ENCODE measurements at places on chromosomes 13 and 19. TPM values are rescaled to one million over a fixed set of nuclear protein-coding genes. Genes with fewer than 3 reads are reported as not detected.

DNA sequence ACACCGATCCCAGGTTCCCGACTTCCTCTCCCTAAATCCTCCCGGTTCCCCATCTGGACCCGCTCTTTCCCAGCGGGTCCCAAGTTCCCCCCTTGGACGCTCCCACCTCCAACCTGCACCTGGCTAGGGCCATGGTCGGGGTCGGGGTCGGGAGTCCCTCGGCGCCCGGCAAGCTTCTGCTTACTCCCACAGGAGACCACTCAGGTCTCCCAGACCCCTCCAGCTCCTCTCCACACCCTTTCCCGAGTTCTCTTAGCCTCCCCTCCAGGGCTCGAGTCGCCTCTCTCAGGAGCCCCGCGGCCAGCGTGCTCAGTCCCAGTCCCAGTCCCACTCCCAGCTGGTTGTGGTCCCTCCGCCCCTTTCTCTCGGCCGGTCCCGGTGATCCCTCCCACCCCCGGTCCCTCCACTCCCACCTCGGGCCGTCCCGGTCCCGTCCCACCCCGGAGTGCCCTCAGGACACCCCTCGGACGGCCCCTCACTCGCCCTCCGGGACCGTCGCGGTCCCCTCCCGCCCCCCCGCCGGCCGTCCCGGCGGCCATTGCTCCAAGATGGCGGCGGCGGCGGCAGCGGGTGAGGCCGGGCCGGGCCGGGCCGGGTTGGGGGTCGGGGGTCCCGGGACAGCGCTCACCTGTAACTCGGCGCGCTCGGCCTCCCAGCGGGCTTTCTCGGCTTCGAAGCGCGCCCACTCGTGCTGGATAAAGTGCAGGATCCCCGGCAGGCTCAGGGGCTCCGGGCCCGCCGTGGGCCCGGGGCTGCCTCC, at the start of gene FKRP:
Gene FKRP (plus strand): TSS at position 537 of the 760 bp plus-strand sequence. CDS start 9,394 bp downstream, outside the sequence.
- peak within 1 kb of the TSS; percentile 88 for H3K27ac ChIP-seq
- H3K4me3 ChIP-seq, result peak within 1 kb of the TSS; percentile 95
- peaks cover 8% of the 10 kb centered on the region for H3K36me3 ChIP-seq

DNA sequence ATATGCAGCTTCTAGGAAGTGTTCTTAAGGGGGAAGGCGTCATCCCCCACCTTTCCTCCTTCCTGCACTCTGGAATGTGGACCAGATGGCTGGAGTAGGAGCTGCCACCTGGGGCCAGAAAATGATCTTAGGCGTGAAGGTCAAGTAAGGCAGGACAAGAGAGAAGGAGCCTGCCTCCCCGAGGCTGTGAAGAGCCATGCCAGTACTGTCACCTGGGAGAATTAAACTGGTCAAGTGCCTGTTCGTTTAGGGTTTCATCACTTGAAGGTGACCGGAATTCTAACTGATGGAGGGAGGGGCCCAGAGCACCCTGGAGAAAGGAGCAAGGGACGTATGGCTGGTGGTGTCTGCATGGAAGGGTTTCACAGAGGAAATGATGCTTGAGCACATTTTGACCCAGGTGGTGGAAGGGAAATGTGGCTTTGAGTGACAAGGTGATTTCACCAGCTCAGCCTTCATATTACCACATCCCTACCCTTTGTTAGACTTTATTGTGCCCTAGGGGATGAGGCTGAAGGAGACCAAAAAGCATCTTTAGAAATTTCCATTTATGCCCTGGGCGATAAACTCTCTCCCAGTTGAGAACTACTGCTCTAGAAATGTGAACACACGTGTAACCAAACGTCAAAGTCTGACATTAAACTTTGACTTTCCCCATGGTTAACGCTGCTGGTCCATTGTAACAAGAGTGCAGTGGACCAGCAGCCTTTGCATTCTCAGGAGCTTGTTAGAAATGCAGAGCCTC, 37.5 kb downstream of the PPP2R1A start:
- H3K27ac ChIP-seq, result no peak overlapping the region
- DNase-seq, result no peak

- H3K4me3 ChIP-seq, result no peak overlapping the region
- H3K36me3 ChIP-seq, result peaks cover 7% of the 10 kb centered on the region
- H3K27ac ChIP-seq, result peak overlapping the region; percentile 29
- DNase-seq, result no peak
- H3K4me1 ChIP-seq, result peaks cover 10% of the 10 kb centered on the region
Observed at GRCh38 chr13:51663973-51664957, 80.0 kb downstream of the WDFY2 start.

GRCh38 chr19:51514866-51515481, 13.4 kb upstream of the SIGLEC12 start:
- peaks cover 65% of the 10 kb centered on the region for H3K27me3 ChIP-seq
- no peak overlapping the region for H3K4me3 ChIP-seq

DNA sequence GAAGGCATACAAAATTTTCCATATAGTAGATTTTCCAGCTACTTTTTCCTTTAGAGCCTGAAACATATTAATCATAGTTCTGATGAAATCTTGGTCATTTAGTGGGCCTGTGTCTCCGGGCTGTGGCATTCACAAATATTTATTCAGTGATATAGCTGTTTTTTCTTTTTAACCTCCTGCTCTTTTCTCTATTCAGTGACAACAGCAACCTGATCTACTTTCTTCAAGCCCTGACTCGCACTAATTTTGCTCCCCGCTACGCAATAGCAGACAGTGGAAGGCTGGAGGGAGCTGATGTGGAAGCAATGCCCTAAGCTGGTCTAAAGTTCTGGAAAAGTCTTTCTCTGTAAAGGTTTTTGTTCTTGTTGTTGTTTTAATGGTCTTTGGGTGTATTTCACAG, 289.7 kb downstream of the SLITRK6 start:
- no peaks in the 10 kb centered on the region for H3K4me1 ChIP-seq
- H3K27me3 ChIP-seq, result no peaks in the 10 kb centered on the region
- DNase-seq, result no peak
- H3K4me3 ChIP-seq, result no peak overlapping the region

PALM gene
- total RNA-seq, result 52.1 TPM

GRCh38 chr13:102697264-102697663, 2.4 kb upstream of the METTL21C start:
- no peak overlapping the region for H3K4me3 ChIP-seq
- H3K27me3 ChIP-seq, result peaks cover 3% of the 10 kb centered on the region
- DNase-seq, result no peak
- no peaks in the 10 kb centered on the region for H3K4me1 ChIP-seq
- H3K36me3 ChIP-seq, result no peaks in the 10 kb centered on the region

GAPDHS gene
- total RNA-seq, result not detected

GRCh38 chr19:51469162-51469561, 9.2 kb upstream of the CEACAM18 start:
- H3K4me3 ChIP-seq, result no peak overlapping the region
- H3K27me3 ChIP-seq, result peaks cover 85% of the 10 kb centered on the region
- H3K27ac ChIP-seq, result no peak overlapping the region
- DNase-seq, result no peak

RPS16 gene
- total RNA-seq, result 2,116 TPM

DNA sequence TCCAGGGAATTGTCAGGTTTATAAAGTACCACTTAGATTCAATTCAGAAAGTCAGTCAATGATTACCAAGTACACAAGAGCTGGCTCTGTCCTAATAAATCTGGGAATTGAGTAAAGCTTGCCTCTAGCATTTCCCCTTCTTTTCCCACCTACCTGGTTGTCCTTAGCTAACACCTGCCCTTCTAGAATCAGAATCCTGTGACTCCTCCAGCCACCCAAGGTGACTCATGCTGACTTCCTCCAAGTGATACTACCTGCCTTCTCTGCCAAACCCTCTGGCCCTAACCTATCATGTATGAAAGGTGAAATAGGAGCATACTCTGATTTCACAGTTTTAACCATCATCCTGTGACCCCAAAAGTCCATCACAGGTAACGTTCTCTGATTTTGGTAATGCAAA, 151.2 kb downstream of the DIAPH3 start:
- H3K36me3 ChIP-seq, result no peaks in the 10 kb centered on the region
- peak overlapping the region; percentile 51 for H3K27ac ChIP-seq
- H3K4me1 ChIP-seq, result no peaks in the 10 kb centered on the region
- DNase-seq, result no peak
- no peak overlapping the region for H3K4me3 ChIP-seq

MAG gene
- not detected for total RNA-seq

- peaks cover 9% of the 10 kb centered on the region for H3K4me1 ChIP-seq
- no peak for DNase-seq
- H3K27me3 ChIP-seq, result no peaks in the 10 kb centered on the region
- H3K27ac ChIP-seq, result no peak overlapping the region
- peaks cover 14% of the 10 kb centered on the region for H3K36me3 ChIP-seq
- H3K4me3 ChIP-seq, result no peak overlapping the region
Observed at GRCh38 chr13:42312817-42313431, 41.0 kb downstream of the AKAP11 start.

ZNF628 gene
- 15.0 TPM for total RNA-seq

ANKRD24 gene
- total RNA-seq, result 0.19 TPM

DNA sequence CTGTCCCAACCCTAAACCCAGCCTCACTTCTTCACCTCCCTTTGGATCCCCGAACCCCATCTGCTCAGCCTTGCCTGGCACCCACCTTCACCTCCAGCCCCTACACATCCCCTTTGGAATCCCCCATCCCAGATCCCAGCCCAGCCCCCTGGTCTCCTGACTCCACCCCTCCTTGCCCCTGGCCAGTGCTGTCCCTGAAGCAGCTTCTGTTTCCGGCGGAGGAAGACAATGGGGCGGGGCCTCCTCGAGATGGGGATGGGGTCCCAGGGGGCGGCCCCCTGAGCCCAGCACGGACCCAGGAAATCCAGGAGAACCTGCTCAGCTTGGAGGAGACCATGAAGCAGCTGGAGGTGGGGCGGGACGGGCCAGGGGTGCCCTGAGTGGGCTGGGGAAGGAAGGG, 22.0 kb downstream of the ERFL start:
- no peak overlapping the region for H3K27ac ChIP-seq
- peaks cover 4% of the 10 kb centered on the region for H3K4me1 ChIP-seq
- peaks cover 8% of the 10 kb centered on the region for H3K27me3 ChIP-seq

Data from neural crest cell (in vitro differentiated cells).